ENCODE measurements at places on chromosomes 11 and 22.

GRCh38 chr11:108958368-108959104, 293.7 kb downstream of the DDX10 start:
- DNase-seq = peak; percentile 85

DNA sequence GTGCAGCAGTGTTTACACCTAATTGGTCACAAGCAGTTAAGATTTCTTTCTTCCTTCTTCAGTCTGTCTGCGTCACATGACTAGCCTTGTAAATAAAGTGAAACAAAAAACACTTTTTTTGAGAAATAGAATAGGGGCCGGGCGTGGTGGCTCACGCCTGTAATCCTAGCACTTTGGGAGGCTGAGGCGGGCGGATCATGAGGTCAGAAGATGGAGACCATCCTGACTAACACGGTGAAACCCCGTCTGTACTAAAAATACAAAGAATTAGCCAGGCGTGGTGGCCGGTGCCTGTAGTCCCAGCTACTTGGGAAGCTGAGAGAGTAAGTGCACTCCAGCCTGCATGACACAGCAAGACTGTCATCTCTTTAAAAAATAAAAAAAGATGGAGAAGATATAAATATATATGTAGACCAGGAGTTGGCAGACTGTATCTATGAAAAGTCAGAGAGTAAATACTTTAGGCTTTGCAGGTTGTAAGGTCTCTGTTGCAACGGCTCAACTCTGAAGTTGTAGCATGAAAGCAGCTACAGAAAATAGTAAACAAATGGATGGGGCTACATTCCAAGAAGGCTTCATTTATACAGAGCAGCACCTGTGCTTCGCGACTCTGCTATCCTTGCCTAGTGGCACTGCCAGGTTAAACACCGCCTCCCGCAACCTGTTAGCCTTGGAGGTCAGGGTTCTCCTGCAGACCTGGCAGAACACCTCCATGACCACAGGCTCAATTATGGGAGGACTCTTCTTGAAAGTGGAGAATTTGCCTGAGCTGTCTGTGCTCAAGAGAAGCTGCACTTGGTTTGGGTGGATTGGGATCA, 55.9 kb downstream of the PPP6R2 start:
- DNase-seq = no peak

- peak; percentile 25 for DNase-seq
These were observed 31.9 kb downstream of the GDPD4 start for GRCh38 chr11:77269484-77270123.

GRCh38 chr22:47051441-47052071, 289.1 kb downstream of the TBC1D22A start:
- DNase-seq = peak; percentile 13

DNA sequence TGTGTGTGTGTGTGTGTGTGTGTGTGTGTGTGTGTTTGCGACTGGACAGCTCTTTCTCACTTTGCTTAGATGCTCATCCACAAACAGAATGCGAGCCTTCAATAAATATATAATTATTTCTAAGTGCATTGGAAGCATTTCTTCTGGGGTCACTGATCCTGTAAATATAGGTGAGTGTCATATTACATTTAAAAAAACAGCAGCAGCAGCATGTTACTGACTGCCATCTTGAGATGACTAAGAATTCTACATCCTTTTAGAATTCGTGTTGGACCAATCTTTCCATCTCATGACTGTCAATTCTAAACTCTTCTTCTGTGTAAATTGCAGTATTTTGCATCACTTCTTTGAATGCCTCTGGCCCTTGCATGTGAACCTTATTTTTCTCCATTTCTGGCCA, 238.0 kb upstream of the DDI1 start:
- DNase-seq = peak; percentile 44

GRCh38 chr22:28116219-28116673, 197.2 kb upstream of the PITPNB start:
- DNase-seq = peak; percentile 71

GRCh38 chr11:65576867-65577755, 1.3 kb downstream of the EHBP1L1 start:
- no peak for DNase-seq

DNA sequence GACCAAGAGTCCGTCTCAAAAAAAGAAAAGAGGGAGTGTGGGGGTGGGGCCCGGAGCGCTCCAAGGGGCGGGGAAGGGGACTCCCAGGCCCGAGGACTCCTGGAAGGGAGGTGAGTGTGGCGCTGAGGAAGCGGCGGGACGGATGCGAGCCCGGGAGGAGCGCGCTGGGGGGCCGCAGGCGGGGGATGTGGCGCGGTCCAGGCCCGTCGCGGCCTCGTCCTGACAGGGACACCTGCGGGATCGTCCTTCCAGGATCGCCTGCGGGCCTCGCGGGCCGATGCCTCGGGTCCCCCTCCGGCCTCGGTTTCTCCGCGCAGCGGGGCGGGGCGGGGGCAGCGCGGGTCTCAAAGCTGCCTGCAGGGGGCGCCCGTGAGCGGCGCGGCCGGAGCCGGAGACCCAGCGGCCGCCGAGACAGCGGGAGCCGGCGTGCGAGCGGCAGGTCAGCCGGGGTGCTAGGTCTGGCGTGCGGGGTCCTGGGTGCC, 3.8 kb upstream of the ADORA2A start:
- DNase-seq = peak; percentile 24

DNA sequence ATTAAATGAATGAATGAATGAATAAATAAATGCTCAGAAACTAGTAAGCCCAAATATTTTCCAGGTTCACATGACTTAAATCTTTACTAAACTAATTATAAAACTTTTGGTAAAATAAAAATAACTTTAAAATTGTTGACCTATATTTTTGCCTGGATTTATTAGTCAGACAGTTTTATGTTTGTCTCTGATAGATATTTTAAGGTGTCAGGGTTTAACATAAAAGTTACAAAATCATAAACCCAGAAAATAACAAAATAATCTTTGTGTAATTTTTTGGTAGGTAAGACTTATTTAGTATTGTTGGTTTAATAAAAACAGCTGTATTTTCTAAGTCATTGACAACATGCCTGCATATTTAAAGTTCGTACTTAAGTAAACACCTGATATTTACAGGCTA, 27.4 kb upstream of the HEPHL1 start:
- DNase-seq = no peak

GRCh38 chr11:117482881-117483280, 155.2 kb downstream of the CEP164 start:
- DNase-seq = no peak

- DNase-seq = no peak
These were observed 70.3 kb downstream of the PGR start for GRCh38 chr11:101059331-101059730.

GRCh38 chr11:95074792-95075563, 8.3 kb downstream of the SRSF8 start:
- DNase-seq = peak; percentile 59

DNA sequence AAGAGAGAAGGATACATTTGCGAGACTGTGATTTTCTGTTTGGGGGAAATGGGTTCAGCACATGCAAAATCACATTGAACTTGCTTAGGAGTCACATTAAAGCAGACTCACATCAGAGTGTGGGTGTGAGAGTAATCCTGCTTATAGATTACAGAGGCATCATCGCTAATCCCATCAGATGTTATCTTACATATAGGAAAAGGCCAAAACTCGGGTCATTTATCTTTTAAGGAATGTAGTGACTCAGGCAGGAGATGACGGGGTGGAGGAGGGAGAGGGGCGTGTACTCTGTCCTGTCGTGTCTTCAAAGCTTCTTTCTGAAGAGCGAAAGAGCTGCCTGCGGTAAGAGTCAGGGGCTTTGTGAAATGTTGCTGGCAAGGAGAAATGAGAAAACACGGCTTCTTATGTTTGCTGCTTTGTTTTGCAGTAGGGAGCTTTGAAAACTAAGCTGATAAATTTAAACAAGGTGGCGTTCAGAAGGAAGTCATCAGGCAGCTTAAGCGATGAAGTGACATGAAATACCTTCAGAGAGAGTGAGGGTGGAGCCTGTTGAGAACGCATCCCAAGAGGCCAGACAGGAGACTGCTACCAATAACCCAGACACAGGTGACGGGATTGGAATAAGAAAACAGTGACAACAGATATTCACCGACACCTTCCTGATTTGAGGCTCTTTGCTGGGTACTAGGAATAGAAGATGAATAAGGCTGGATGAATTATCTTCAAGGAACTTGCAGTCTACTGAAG, 2.2 kb upstream of the C11orf16 start:
- peak; percentile 72 for DNase-seq

- no peak for DNase-seq
These were observed 12.3 kb downstream of the IPO7 start for GRCh38 chr11:9396752-9397151.

DNA sequence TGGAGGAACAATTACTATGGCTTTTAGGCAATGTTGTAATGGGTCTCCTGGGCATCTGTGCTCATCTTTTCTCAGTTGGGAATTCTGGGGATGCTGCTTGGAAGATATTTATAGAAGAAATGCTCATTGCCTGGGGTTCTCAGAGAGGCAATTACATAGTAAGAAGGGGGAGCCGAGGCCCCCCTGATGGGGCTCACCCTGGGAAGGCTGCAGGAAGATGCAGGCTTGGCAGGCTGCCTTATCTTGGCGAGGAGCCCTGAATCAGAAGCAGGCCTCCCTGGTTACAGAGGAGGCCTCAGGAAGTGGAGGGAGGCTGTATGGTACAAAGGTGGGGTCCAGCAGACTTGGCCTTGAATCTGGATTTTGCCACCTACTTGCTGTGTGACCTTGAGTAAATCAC, 60.6 kb upstream of the CRYBB3 start:
- peak; percentile 13 for DNase-seq

- DNase-seq = peak; percentile 89
These were observed 10.2 kb upstream of the ALG8 start for GRCh38 chr11:78149646-78150045.

DNA sequence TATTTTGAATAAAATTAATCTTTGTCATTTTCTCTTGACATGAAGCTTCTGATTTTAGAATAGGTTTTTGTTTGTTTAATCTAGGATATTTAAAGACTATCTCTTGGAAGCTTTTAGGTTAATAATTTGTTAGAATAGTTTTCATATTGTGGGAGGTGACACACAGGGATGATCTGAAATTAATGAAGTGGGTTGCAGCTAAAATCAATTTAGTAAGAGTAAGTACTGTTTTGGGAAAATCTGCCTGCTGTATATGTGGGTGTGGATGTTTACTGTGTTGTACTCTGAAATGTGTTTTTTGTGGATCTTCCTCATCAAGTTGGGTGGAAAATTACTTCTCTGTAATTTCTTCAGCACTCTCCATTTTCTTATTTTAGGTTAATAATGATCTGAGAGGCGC, 67.3 kb downstream of the BID start:
- no peak for DNase-seq

DNA sequence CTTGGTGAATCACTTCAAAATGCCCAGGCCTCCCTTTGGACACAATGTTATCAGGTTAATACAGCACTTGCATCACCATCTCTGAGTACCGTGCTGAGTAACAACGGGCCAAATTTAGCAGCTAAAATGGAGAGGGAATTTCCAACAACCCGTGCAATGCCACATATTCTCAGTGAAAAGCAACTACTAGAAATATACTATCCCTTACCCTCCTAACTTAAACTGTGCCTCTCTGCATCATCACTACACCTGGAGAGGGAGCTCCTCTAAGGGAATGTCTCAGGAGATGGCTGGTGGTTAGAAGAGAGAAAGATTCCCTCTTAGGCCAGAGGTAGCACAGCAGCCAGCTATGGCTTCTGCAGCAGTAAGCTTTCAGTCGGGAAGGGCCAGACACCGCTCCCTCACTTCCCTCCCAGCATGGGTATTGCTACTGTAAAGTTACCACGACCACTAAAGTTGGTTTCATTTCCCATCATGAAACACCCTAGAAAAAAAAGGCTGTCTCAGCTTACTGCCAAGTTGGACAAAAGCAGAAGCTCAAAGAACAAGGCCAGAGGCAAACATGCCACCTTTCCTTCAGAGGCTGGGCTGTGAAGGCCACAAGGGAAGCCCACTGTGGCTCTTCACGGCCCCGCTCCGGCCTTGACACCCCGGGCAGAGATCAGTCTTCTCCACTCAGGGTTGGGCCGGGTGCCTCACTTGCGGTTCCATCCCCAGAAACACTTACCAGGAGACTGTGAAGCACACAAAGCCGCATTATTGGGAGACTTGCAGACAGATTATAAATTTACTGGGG, 3.9 kb downstream of the MAML2 start:
- DNase-seq = peak; percentile 73

- peak; percentile 84 for DNase-seq
These were observed 168.5 kb downstream of the ARHGAP42 start for GRCh38 chr11:100855466-100856067.

- DNase-seq = no peak
These were observed 43.0 kb upstream of the NTM start for GRCh38 chr11:131327421-131327820.

GRCh38 chr11:122036018-122036417, 80.0 kb downstream of the BLID start:
- DNase-seq = peak; percentile 84

GRCh38 chr11:44622190-44622650, 56.8 kb downstream of the CD82 start:
- no peak for DNase-seq

DNA sequence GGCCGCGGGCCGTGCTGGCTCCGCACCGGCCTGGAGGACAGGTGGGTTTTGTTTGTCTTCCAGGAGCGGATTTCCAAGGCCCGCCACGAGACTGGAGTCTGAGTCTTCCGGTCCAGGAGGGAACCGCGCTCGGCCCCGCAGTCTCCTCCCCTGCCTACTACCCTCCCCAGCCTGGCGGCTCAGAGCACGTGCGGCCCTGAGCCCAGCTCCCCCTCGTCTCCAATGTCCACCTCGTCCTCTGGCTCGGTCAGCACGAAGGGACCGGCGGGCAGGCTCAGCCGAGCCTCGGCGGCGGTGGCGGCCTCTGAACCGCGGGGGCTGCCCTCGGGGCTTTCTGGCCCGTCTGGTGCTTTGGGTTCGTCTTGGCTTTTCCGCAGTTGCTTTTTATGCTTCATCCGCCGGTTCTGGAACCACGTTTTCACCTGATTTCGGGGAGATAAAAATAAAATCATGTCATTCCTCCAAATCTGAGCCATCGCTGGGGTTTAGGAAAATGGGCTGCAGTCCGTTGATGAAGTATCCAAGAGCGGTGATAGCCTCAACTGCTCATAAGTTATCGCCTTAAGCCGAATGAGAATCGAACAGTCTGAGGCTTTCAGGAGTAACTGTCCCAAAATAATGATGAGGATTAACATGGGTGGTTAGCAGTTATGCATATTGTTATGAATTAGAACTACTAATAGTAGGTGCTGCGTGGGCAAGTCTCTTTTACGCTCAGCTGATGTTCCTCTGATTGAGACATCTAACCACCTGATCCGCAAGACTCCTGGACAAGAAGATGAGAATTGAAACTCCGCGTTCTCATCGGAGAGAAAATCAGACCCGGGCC, 4.0 kb downstream of the BSX start:
- no peak for DNase-seq
